ENCODE measurements at places on chromosomes 7 and 10.
A peak's percentile ranks its signal among the peaks of the same experiment; 100 is the strongest.

GRCh38 chr7:156827587-156828203 is 65.3 kb downstream of the LMBR1 start:
- no peak for DNase-seq

GRCh38 chr10:50653142-50653541 is 29.4 kb upstream of the SGMS1 start:
- peak; percentile 41 for DNase-seq

DNA sequence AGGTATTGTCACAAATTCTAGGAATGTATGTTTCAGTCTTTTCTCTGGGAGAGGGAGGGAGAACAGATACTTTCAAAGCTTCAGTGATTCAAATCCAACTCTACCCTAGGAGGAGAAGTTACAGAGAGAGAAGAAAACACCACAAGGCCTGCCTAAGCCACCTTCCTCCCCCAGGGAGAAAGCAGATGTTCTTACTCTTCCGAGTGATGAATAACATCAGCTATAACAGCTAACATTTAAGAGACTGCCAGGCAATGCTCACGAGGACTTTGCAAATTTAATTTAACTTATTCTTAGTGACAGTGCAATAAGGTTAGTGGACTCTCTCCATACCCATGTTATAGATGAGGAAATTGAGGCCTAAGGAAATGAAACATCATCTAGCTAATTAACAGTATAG is 36.8 kb downstream of the TAS2R41 start:
- no peak for DNase-seq

- DNase-seq, result peak; percentile 73
These were observed 127.8 kb upstream of the ZNF746 start for GRCh38 chr7:149625340-149625946.

DNA sequence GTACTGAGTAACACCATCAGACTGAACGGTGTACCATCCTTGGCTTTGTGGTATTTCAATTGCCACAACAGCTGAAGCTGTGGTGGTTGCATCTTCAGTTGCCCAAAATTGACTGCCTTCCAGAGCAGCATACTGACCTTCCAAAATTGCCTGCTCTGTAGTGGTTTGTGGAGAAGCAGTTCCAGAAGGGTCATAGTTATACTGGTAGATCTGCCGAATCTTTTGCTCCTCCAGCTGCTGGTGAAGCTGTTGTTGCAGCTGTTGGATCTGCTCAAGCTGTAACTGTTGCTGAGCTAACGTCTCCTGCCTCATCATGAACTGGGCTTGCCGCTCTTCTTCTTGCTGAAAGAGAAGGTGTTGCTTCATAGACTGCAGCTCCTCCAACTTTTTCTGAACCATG is 212.2 kb downstream of the PCLO start:
- no peak for DNase-seq

- DNase-seq, result no peak
These were observed 31.5 kb downstream of the ADD3 start for GRCh38 chr10:110039254-110039653.

DNA sequence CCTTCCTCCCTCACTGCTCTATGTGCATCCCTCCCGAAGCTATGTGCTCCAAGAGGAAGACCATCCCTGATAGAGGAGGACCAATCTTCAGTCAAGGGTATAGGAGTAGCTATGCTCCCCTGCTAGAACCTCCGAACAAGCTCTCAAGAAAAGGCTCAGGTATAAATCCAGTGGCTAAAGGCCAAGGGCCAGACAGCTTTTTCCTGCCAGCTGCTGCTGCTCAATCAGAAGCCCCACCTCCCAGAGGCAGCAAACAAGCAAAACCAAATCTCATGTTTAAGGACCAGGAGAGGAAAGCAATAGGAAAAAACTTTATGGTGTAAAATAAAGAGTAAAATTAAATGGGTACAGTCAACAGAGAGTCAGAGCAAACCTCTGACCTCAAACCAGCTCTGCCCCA is 187.2 kb downstream of the FGFR2 start:
- no peak for DNase-seq

DNA sequence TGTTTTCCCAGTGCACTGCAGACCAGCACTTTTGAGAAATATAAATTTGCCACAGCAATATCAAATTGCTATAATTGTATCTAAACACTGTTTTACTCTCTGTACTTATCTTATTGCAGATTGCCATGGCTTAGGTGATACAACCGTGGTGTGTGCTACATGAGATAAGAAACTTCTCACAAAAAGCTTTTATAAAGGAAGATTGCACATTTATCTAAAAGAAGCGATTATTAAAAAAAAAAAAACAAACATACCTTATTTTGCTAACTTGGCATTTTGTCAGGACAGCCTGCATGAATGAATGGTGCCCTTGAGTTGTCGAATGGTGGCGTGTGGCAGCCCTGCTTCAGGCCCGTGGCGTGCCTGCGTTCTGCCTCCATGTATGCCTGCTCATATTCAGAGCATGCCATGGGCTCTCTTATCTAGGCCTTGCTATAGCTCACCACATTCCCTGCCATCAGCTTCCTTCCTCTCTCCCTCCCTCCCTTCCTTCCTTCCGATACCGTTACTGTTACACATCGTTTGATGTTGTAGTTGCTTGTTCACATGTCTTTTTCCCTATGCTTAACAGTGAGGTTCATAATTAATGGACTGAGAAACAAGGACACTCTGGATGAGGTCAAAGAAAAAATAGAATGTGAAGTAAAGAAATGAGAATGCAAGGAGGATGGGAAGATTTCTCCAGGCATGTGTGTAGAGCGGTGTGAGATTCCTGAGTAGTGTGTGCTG is 34.9 kb downstream of the PRKAR2B start:
- no peak for DNase-seq

GRCh38 chr7:106896231-106896630 is 31.1 kb downstream of the PIK3CG start:
- DNase-seq, result no peak

- DNase-seq, result no peak
These were observed 160.6 kb downstream of the KLF6 start for GRCh38 chr10:3624367-3624766.

GRCh38 chr7:34177476-34177875 is 272.1 kb downstream of the BMPER start:
- no peak for DNase-seq

- DNase-seq, result no peak
These were observed 11.7 kb upstream of the PRDX3 start for GRCh38 chr10:119190353-119190752.

GRCh38 chr7:48384180-48384752 is 213.0 kb downstream of the ABCA13 start:
- DNase-seq, result no peak

GRCh38 chr10:34590793-34591192 is 224.3 kb downstream of the PARD3 start:
- DNase-seq, result no peak

- DNase-seq, result no peak
These were observed 258.0 kb upstream of the SP4 start for GRCh38 chr7:21169667-21170580.

DNA sequence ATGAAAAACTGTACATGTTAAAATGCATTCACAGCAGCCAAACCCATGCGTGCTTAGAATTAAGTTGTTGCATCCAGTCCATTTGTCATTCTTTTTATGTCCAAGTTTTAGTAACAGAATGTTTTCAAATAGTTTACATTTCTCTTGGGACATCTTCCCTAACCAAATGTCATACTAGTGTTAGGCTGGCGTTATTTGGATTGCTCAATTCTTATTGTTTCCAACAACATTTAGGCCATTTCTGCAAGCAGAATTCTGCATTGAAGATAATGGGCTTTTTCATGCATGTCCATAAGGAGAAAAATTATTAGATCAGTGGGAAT is 203.0 kb downstream of the HIBADH start:
- no peak for DNase-seq

DNA sequence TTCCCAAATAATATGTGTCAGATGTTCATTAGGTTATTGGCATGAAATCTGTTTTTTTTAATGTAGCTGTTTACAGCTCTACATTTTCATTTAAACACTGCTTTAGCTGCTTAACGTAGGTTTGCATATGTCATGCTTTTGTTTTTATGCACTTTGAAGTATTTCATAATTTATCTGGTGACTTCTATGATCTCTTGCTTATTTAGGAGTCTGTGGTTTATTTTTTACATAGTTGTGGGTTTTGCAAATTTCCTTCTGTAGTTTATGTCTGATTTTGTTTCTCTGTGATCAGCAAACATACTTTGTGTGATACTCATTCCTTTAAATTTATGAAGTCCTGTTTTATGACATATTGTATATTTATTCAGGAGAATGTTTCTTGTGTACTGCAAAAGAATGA is 606.5 kb upstream of the PFKP start:
- no peak for DNase-seq

DNA sequence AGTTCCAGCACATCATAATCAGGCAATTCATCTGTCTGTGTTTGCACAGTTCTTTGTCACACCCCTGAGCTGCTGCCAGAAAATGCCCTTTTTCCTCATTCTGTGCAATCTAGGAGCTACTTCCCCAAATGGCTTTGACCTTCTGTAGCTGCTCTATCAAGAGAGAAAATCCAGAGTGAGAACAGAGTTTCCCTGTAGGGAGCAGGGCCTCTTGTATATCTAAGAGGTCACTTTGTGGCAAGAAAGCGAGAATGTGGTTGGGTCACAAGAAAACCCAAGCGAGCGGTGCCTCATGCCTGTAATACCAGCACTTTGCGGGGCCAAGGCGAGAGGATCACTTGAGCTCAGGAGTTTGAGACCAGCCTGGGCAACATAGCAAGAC is 24.3 kb downstream of the SLC29A3 start:
- DNase-seq, result no peak

- no peak for DNase-seq
These were observed 1.1 kb downstream of the KEL start for GRCh38 chr7:142960955-142961512.

- DNase-seq, result no peak
These were observed 225.2 kb downstream of the XPNPEP1 start for GRCh38 chr10:109698086-109698485.

DNA sequence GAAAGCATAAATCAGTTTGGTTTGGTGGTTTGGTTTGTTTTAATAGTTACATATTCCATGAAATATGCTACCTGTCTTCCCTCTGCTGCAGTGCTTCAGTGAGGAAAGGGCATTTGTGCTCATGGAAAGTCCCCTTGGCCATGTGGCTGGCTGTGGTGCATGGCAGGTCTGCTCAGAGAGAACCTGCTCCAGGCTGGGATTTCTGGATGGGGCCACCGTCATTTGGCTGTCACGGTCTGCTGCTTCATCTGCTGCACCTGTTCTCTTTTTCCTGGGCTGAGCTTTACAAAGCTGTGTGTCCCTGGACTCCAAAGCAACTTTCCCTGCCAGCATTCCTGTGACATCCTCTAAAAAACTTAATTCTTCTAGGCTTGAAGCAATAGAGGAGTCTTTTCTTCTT is 8.9 kb downstream of the CDK14 start:
- DNase-seq, result no peak

- DNase-seq, result no peak
These were observed 886.1 kb downstream of the SORCS1 start for GRCh38 chr10:106278383-106278782.

GRCh38 chr7:91082852-91083495 is 181.3 kb upstream of the FZD1 start:
- peak; percentile 32 for DNase-seq

GRCh38 chr7:27187475-27188385 is 2.7 kb upstream of the HOXA11 start:
- DNase-seq, result no peak

- no peak for DNase-seq
These were observed 13.2 kb downstream of the BAIAP2L1 start for GRCh38 chr7:98387544-98388226.

GRCh38 chr7:102286237-102287110 is at the start of gene SH2B2:
Gene SH2B2 (plus strand): TSS chr7:102286868. CDS start chr7:102300551, 13,683 bp downstream.
- peak; percentile 90 for DNase-seq

DNA sequence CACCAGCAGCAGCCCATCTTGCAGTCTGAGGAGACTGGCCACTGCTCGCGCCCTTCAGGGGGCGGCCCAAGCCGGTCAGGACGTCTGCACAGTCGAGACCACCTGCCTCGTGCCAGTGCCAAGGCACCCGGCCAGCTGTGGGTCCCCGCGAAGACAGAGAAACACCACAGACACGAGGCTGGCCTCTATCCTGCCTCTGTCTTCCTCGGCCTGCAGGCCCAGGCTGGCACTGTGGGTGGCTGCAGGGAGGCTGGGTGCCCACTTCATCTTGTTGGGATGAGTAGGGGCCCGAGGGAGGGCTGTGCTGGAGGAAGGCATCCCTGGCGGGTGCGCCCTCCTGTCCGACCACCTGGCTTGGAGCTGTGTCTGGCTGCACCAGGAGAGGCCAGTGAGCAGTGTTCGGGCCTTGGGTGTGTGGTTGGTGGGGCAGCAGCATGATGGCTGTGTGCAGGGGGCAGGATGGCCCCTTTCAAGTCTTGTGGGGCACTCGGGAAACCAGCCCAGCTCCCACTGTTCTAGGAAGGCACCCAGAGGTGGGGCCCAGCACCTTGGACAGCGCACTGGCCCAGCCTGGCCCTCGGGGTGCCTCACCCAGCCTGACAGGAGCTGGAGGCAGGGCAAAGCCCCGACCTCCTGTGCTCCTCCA is 7.3 kb downstream of the DPYSL4 start:
- DNase-seq, result no peak

- DNase-seq, result no peak
These were observed 144.5 kb downstream of the FRMD4A start for GRCh38 chr10:14186245-14186644.

- no peak for DNase-seq
These were observed 286.4 kb downstream of the WDR11 start for GRCh38 chr10:121137533-121137932.

- no peak for DNase-seq
These were observed 18.5 kb upstream of the EVX1 start for GRCh38 chr7:27223941-27224575.

GRCh38 chr7:30309302-30309701 is 24.9 kb downstream of the ZNRF2 start:
- no peak for DNase-seq

DNA sequence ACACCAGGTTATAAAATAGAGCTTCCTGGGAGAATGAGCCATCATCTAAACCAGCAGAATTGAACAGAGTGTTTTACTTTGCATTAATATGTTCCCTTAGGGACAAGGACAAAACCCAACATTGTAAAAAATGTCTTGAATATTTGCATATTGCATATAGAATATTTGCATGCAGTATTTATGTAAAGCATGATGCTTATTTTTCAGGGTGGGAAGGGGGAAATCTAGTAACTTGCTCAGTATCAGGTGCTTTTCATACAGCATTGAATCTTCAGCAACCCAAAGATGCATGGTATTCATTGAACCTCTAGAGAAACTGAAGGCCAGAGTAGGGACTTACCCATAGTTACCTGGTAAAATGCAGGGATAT is 409.2 kb upstream of the ZMIZ1 start:
- no peak for DNase-seq

- no peak for DNase-seq
These were observed 19.4 kb upstream of the EZH2 start for GRCh38 chr7:148903504-148903903.

DNA sequence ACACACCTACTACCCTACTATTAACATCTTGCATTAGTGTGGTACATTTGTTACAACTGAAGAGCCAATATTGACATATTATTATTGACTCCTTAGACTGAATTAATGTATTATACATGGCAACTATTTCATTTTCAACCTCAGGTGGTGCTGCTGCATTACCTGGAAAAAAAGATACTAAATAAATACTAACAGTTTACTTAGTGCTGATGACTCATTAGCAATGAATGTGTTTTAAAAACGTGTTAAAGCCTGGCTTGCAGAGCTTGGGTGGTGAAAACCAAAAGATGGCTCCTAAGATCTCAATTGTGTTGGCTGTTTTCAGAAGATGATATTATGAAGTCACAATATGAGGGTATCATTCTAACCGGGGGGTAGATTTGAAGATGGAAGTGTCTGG is 34.8 kb downstream of the CFAP43 start:
- DNase-seq, result no peak

Measured in GM20000 (cell line).